Myometrial cell (primary cell): ENCODE measurements at places on chromosomes 4 and X. TPM values are rescaled to one million over a fixed set of nuclear protein-coding genes. Genes with fewer than 3 reads are reported as not detected.

Gene FAT4
- 5.5 and 8.3 TPM in 2 replicates for total RNA-seq

Gene GLOD5
- not detected in 2 replicates for total RNA-seq

Gene LRPAP1
- total RNA-seq = 199 and 245 TPM in 2 replicates

Gene BANK1
- 0.29 TPM in 1 of 2 replicates, not detected in the other for total RNA-seq

Gene SRD5A3
- total RNA-seq = 6.2 and 6.9 TPM in 2 replicates

Gene PCYT1B
- under 0.01 and 0.18 TPM in 2 replicates for total RNA-seq

Gene BEX5
- 0.29 TPM in 1 of 2 replicates, not detected in the other for total RNA-seq

Gene ARR3
- total RNA-seq = not detected in 2 replicates

Gene LAGE3
- 14.1 and 29.2 TPM in 2 replicates for total RNA-seq

Gene ARX
- total RNA-seq = not detected in 2 replicates

Gene NIPAL1
- 1.4 and 2.9 TPM in 2 replicates for total RNA-seq

Gene TMEM271
- not detected in 2 replicates for total RNA-seq

Gene SUPT20HL2
- total RNA-seq = not detected in 2 replicates

Gene ATOH1
- not detected in 2 replicates for total RNA-seq

Gene FAM149A
- 0.86 and 3.7 TPM in 2 replicates for total RNA-seq

Gene TLL1
- total RNA-seq = under 0.01 TPM in 2 replicates

Gene TMPRSS11E
- not detected in 2 replicates for total RNA-seq

Gene RAB33A
- total RNA-seq = 4.8 and 8.1 TPM in 2 replicates

Gene RCHY1
- 16.1 and 22.0 TPM in 2 replicates for total RNA-seq

Gene KCTD8
- total RNA-seq = 0.58 TPM in 1 of 2 replicates, not detected in the other

Gene SLC49A3
- 0.29 and 1.9 TPM in 2 replicates for total RNA-seq

Gene EVC
- total RNA-seq = 14.2 and 17.3 TPM in 2 replicates

Gene RIPPLY1
- total RNA-seq = not detected in 2 replicates

Gene RTL3
- total RNA-seq = under 0.01 and 0.89 TPM in 2 replicates

Gene ERVMER34-1
- total RNA-seq = under 0.01 TPM in 1 of 2 replicates, not detected in the other

Gene NOX1
- total RNA-seq = not detected in 2 replicates

Gene BGN
- 3.2 and 4.3 TPM in 2 replicates for total RNA-seq

Gene CDKL2
- total RNA-seq = 0.86 and 0.89 TPM in 2 replicates

Gene CNKSR2
- total RNA-seq = not detected in 2 replicates

Gene MAGED4B
- 87.9 and 112 TPM in 2 replicates for total RNA-seq

Gene CXorf49B
- total RNA-seq = not detected in 2 replicates

Gene NUP62CL
- total RNA-seq = 1.4 TPM in 1 of 2 replicates, not detected in the other

Gene FRMPD3
- total RNA-seq = not detected in 2 replicates

Gene EMCN
- not detected in 2 replicates for total RNA-seq

Gene MCF2
- not detected in 2 replicates for total RNA-seq

Gene PLAC8
- total RNA-seq = 2.5 and 2.6 TPM in 2 replicates

Gene GPAT3
- 4.0 and 5.7 TPM in 2 replicates for total RNA-seq

Gene RHOH
- 0.53 TPM in 1 of 2 replicates, not detected in the other for total RNA-seq

Gene IDH3G
- 87.9 and 122 TPM in 2 replicates for total RNA-seq

Gene RHOXF1
- not detected in 2 replicates for total RNA-seq

Gene CXCL11
- not detected in 2 replicates for total RNA-seq

Gene AREG
- 0.71 and 3.7 TPM in 2 replicates for total RNA-seq

Gene STATH
- total RNA-seq = not detected in 2 replicates

Gene HTR2C
- total RNA-seq = not detected in 2 replicates

Gene SSR4
- total RNA-seq = 261 and 266 TPM in 2 replicates

Gene TENM3
- 6.0 and 6.6 TPM in 2 replicates for total RNA-seq

Gene TMEM255A
- total RNA-seq = not detected in 2 replicates

Gene PTTG2
- total RNA-seq = not detected in 2 replicates

Gene MGST2
- 12.7 and 25.0 TPM in 2 replicates for total RNA-seq

Gene PAGE3
- total RNA-seq = not detected in 2 replicates

Gene IGSF1
- not detected in 2 replicates for total RNA-seq

Gene DRD5
- not detected in 2 replicates for total RNA-seq

Gene C4orf50
- total RNA-seq = not detected in 2 replicates

Gene VSIG1
- 0.35 TPM in 1 of 2 replicates, not detected in the other for total RNA-seq

Gene ADH4
- not detected in 2 replicates for total RNA-seq

Gene QRFPR
- not detected in 2 replicates for total RNA-seq
